Amniotic stem cell (primary cell): ENCODE measurements at places on chromosomes 11 and 22.

DNA sequence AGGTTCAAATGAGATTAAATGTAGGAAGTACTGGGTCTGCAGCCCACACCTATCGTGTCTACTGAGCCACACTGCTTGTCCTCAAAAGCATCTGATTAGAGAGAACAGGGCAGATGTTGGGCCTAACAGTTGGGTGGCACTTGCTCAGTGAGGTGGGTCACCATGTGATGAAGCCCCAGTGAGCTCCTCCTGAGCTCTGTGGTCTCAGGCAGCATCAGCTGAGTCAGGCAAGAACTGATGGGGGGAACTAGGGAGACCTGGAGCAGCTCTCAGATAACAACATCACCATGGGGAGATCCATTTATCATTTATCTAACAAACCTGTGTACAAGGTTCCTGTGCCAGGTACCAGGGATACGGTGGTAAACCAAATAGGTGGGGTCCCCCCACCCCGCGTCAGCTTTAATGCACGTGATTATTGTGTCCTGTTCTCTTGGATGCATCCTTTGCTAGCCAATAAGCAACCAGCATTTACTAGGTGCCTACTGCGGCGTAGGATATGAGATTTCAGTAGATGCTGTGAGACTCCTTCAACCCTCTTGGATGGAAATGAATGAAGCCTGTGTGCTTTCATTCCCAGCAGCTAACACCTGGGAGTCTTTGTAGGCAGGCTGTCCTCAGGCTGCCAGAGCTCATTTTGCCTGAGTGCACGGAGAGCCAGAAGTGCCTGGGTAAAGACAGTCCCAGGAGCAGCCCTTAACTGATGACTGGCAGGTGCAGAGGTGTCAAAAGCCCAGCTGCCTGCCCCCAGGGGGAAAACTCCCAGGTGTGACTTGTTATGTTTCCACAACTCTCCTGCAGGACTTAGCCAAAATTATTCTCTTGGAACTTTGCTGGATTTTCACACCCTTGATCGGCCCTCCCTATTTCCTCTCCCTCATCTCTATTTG is 73.6 kb upstream of the NARS2 start:
- no peak for DNase-seq

DNA sequence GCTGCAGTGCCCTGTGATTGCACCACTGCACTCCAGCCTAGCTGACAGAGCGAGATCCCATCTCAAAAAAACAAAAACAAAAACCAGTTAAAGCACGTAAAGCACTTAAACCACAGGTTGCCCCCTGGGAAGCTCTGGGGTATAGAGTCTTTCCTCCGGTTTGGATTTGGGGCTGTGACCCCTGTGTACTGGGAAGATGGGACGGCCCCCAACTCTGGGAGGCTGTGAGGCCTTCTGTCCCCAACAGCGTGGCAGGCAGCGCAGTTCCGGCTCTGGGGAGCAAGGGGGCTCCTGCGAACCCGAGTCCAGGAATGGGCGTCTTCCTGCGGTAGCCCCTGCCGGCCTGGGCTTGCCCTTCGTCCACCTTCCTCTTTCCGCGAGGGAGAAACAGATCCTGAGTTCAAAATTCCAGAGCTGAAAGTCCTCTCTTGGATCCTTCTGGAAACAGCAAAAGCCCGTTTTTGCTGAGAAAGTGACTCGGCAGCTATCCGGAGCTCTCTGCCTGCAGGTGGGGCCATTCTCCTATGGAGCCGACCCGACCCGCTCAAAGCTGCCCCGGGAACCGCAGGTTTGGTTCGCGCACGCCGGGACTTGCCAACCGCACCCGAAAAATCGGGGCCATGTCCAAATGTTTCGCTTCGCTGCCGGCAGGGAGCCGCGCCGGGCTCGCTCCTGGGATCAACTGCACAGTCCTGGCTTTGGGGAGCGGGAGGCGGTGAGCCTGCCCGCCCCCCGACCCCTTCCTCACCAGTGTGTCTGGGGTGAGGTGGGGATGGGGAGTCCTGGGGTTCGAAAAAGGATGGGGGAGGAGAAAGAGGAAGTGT is 36.3 kb upstream of the POLA2 start:
- peak; percentile 6 for DNase-seq

DNA sequence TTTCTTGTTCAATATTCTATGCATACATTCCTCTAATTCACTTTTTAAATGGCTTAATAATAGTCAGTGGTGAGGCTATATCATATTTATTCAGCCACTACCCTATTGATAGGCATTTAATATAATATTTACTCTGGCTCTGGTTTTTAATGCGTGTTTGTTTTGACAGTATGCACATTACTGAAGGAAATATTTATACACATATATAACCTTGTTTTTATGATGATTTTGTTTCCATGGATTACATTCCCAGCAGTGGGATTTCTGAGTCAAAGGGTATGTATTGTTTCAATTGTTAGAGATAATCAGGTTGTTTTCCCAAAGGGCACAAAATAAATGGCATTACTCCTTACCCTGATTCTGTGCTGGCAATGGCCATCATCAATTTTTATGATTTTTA is 105.8 kb downstream of the UVRAG start:
- no peak for DNase-seq

GRCh38 chr22:27514601-27515523 is 286.7 kb downstream of the MN1 start:
- no peak for DNase-seq

DNA sequence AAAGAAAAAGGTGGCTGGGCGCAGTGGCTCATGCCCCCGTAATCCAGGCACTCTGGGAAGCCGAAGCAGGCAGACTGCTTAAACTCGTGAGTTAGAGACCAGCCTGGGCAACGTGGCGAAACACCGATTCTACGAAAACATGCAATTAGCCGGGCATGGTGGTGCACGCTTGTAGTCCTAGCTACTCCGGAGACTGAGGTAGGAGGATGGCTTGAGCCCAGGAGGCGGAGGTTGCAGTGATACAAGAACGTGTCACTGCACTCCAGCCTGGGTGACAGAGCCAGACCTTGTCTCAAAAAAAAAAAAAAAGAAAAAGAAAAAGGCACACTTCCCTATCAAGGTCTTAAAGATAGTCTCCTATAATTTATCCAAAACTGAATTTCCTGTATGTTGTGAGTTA is 39.4 kb downstream of the DGCR2 start:
- DNase-seq, result no peak

- DNase-seq, result no peak
Observed at GRCh38 chr11:9090488-9091043, 833 bp downstream of the SCUBE2 start.

DNA sequence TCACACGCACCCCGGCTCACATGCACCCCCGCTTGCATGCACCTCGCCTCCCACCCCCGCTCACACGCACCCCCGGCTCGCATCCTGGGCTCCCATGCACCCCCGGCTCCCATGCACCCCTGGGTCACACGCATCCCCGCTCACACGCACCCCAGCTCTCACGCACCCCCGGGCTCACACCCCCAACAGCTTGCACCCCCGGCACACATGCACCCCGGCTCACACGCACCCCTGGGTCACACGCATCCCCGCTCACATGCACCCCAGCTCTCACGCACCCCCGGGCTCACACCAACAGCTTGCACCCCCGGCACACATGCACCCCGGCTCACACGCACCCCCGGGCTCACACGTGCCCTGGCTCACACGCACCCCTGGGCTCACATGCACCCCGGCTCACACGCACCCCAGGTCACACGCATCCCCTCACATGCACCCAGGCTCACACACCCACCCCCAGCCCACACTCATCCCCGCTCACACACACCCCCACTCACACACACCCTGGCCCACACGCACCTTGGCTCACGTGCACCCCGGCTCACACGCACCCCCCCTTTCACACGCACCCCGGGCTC is 16.2 kb downstream of the TSPAN4 start:
- DNase-seq, result no peak

GRCh38 chr11:76067099-76067498 is 139.2 kb downstream of the WNT11 start:
- DNase-seq, result no peak

DNA sequence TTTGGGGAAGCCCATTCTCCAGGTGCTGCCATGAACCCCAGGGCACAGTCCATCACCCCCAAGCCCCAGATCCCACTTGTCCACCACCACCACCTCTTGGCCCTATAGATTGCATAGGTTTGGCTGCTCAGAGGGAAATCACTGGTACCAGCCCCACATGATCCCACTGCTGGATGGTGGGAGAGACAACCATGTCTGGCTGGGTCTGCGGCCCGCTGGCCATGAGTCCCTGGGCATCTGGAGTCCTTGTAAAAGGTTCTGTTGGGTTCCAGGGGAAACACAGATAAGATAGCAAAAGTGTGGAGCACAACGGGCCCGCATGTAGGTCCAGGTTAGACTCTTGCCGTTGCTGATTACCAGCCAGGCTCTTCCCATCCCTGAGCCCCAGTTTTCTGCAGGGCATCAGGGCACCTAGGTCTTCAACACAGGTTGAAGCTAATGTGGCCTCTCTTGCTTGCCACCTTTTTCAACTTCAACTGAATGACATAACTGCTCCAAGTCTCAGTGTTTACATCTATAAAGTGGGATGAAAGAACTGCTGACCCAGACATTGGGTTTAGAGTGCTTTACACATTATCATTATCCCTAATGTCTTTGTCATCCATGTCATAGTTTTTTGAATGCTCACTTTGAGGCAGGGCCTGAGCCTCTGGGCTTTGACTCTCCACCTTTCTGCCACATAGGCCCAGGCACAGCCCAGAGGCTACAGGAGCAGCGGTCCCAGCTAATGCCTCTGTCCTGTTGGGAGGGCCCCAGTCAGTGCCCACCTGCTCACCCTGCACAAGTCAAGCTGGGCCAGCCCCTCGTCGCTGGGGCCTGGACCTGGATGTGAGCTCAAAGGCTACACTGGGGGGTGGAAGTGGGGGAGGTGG is 1.0 kb upstream of the TANGO2 start:
- no peak for DNase-seq

DNA sequence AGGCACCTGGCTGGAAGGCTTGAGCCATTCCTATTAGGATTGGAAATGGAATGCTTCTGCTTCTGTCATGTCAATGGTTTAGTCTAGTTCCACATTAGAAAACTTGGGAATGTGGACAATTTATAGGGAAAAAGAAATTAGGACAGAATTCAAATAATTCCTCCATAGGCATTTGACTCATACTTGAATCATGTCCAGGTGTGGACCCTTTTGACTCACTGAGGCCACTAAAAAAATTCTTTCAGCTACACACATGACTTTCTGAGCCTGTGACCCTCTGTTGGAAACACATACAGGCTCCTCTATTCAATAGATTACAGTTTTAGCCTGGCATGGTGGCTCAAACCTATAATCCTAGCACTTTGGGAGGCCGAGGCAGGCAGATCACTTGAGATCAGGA is 100.5 kb downstream of the RASSF10 start:
- DNase-seq, result no peak

- DNase-seq, result peak; percentile 60
Observed at GRCh38 chr22:32079130-32080089, 36.3 kb downstream of the SLC5A1 start.

DNA sequence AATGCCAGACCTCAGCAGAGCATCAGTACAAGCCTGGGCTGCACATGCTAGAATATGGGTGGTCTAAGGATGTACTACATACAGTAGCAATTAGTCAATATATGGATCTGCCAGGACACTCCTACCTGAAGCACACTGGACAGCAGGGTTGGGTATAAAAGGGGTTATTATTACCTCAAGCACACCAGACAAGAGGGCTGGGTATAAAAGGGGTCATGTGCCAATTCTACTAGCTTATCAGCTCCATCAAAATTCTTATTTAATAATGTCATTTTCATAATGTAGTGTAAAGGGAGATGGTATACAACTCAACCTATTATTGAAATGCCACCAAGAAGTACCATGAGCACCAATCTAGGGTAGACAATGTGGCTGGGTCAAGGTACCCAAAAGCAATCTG is 44.7 kb upstream of the PRODH start:
- DNase-seq, result no peak

GRCh38 chr11:119157063-119157462 is 8.2 kb downstream of the ABCG4 start:
- no peak for DNase-seq

DNA sequence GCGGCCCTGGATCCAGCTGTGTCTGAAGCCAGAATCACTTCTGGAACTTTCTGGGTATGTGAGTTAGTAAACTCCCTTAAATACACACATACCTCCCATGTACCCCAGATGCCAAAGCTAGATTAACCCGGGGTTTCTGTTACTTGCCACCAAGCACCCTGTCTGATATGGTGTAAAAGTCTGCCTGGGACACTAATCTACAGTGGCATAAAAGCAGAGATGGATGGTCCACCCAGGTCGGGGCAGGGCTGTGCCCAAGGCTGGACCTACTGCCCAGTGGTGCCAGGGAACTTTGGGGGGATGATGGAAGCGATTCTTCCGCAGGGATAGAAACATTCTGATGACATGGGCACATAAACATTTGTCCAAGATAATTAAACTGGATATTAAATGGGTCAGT is 12.7 kb downstream of the MRGPRF start:
- DNase-seq, result no peak

- DNase-seq, result no peak
Observed at GRCh38 chr22:17820879-17821439, 46.7 kb upstream of the BID start.

DNA sequence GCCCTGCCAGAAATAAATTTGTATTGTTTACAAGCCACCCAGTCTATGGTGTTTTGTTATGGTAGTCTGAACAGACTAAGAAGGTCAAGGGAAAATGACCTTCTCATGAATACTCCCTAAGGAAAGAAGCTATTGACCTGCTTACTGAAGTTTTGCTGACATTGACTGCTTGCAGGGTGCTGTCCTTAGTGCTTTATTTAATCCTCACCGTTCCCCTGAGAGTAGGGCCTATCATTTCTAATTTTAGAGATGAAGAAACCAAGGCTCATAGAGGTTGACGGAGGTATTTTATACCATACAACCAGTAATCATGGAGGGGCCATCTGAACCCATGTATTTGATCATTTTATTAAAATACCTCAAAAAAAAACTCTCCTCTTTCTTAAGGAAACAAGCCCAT is 66.7 kb upstream of the INCENP start:
- DNase-seq, result no peak

DNA sequence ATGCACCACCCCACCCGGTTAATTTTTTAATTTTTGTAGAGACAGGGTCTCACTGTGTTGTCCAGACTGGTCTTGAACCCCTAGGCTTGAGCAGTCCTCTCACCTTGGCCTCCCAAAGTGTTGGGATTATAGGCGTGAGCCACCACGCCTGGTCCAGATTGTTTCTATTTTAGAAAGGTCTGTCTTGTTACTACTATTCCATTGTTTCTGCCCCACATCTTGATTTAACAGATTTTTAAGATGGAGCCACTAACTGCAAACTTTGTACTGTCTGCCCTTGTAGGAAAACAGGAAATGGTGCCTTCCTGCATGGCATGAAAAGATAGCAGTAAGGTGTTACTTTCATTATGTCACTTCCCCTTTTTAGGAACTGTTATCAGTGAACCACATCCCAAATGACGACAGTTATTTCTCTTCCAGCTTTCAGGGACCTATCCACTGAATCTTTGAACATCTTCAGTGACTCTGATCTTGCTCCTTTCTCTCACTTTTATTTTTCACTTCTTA is 23.2 kb downstream of the TAF1D start:
- no peak for DNase-seq

- DNase-seq, result no peak
Observed at GRCh38 chr22:38965614-38966379, 8.4 kb downstream of the APOBEC3A start.
